ENCODE measurements at places on chromosomes 1 and 21.

- DNase-seq = no peak
Measured at GRCh38 chr1:39671793-39672550, at the start of gene NT5C1A. TSS of gene NT5C1A (minus strand) at chr1:39672107. CDS start at chr1:39672038, 69 bp downstream.

DNA sequence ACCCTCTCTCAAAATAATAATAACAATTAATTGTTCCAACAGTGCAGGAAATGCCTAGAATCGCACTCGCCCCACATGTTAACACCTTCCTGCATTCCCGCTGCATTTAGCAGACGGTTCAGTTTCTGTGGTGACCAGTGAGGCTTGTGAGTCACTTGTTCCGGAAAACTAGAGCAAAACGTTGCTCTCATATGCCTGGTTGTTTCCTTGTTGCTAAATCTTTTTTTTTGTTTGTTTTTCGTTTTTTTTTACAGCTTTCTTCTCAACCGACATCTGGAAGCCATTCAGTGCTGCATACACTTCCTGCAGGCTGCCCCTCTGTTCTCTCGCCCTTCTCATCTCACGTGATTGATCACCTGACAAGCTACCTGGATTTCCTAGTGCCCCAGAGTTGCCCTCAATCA is 56.9 kb upstream of the TMPRSS2 start:
- DNase-seq = no peak

- DNase-seq = no peak
Measured at GRCh38 chr21:45109831-45110492, 35.6 kb downstream of the ADARB1 start.

- peak; percentile 36 for DNase-seq
Measured at GRCh38 chr1:28915031-28915895, 894 bp downstream of the EPB41 start.

DNA sequence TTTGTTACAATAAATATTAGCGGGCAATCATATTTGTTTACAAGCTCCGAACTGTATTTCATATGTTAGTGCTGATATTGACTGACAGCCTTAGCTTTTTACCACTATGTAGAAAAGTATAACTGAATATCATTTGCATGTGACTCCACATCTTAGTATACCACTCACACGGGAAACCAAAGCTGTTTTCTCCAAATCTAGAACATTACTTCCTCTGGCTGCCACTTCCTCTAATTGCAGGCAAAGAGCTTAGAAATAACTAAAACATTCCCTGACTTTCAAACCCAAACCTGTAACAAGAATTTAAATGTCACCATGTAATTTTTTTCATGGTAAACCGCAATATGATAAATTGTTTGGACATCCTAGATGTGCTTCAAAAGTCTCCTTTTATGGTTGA is 174.7 kb downstream of the LBR start:
- DNase-seq = no peak

GRCh38 chr1:171248841-171249240 is 547 bp downstream of the FMO1 start:
- no peak for DNase-seq

DNA sequence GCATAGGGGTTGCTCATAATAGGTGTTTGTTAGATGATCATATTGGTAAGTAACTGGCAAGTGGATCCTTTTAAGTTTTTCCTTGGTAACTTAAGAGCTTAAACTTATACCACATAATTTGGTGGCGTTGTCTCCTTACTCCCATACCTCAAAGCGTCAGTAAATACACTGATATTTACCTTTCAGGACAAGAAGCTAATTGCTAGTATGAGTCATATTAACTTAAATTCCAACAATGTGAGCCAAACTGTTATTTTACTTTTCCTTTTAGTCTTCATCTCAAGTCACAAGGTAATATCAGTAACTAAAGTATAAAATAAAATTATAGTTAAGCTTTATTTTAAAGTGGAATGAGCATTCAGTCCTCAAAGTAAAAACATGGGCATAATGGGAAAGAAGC is 9.0 kb upstream of the SH3GLB1 start:
- DNase-seq = no peak

- no peak for DNase-seq
Measured at GRCh38 chr1:15939181-15940109, 36.5 kb downstream of the ZBTB17 start.

DNA sequence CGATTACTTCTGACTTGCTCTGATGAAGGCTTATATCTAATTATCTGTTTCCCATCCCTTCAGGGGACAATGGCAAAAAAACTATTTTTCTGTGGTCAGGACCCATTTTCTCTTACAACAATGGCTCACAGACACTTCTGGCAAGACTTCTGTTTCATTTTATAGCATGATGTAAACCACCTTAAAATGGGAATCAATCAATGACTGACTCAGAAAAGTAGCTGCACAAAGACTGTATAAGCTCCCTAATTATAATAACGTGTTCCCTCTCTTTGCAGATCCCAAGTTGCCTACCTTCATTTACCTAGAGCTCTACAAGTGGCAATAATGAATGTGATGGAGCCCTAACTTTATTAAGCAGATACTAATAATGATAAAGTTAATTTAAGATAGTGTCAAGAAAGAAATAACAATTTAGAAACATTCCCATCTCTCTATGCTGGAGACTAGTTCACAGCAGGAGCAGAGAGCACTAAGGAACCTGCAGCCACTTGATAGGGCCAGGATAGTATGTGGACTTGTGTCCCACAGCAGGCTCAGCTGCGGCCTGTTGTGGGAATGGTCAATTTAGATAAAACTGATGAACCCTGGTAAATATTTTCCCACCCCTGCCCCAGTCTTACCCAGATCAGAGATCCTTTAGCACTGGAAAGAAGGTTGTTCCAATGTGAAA is 538 bp downstream of the GBP2 start:
- DNase-seq = peak; percentile 32

GRCh38 chr1:37995751-37996345 is 6.0 kb upstream of the SF3A3 start:
- DNase-seq = peak; percentile 91

GRCh38 chr1:11967028-11967547 is 13.2 kb upstream of the MFN2 start:
- DNase-seq = peak; percentile 31

DNA sequence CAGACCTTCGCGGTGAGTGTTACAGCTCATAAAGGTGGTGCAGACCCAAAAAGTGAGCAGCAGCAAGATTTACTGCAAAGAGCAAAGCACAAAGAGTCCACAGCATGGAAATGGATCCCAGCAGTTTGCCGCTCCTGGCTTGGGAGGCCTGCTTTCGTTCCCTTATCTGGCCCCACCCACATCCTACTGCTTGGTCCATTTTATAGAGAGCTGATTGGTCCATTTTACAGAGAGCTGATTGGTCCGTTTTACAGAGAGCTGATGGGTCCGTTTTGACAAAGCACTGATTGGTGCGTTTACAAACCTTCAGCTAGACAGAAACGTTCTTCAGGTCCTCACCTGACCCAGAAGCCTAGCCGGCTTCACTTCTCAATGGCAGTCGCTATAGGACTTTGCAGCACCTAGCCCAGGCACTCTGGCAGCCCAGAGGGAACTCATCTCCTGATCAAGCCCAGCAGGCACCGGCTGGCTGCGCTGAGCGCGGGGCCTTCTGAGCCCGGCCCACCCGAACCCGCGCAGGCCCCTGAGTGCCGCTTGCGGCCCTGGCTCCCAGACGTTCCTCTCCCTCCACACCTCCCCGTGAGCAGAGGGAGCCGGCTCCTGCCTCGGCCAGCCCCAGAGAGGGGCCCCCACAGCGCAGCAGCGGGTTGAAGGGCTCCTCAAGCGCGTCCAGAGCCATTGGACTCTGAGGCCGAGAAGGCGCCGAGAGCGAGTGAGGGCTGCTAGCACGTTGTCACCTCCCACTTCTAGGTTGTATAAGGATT is 200.3 kb downstream of the LMO4 start:
- no peak for DNase-seq

- DNase-seq = no peak
Measured at GRCh38 chr1:23577056-23578004, 18.0 kb upstream of the ID3 start.

DNA sequence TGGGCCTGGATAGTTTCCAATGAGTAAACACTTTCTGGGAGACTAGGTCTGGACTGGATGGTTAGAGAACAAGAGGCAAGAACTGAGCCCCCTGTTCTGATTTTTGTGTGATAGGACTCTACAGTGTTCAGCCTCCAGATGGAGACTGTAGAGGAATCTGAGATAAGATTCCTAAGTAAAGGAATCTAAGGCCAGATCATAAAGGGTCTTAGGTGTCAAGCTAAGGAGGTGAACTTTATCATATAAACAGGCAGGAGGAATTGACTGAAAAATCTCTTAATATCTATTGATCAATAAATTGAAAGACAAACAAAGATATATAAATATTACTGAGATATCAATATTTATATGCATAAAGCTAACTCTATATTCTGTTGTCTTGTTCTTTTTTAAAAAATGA is 449.1 kb upstream of the DAB1 start:
- DNase-seq = no peak

GRCh38 chr1:65757531-65757930 is 35.2 kb upstream of the PDE4B start:
- DNase-seq = no peak

- no peak for DNase-seq
Measured at GRCh38 chr1:115239426-115239825, 98.6 kb downstream of the NGF start.

GRCh38 chr1:75630004-75630594 is 19.2 kb upstream of the SLC44A5 start:
- no peak for DNase-seq

DNA sequence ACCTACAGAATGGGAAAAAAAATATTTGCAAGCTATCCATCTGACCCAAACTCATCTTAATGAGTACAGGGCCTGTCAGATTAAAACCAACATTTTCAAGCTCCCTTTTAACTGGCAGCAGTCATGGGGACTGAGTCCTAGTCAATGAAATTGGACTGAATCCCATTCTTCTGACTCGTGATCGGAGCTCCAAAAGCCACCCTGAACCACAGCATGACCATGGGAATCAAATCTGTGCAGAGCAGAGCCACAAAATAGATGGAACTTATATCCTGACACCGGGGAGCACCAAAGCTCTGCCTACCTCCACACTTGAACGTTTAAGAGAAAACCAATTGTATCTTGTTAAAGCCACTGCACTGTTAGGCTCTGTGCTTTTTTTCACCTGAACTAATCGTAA is 5.0 kb upstream of the RWDD3 start:
- DNase-seq = no peak

GRCh38 chr1:150148837-150149270 is 862 bp upstream of the PLEKHO1 start:
- no peak for DNase-seq

DNA sequence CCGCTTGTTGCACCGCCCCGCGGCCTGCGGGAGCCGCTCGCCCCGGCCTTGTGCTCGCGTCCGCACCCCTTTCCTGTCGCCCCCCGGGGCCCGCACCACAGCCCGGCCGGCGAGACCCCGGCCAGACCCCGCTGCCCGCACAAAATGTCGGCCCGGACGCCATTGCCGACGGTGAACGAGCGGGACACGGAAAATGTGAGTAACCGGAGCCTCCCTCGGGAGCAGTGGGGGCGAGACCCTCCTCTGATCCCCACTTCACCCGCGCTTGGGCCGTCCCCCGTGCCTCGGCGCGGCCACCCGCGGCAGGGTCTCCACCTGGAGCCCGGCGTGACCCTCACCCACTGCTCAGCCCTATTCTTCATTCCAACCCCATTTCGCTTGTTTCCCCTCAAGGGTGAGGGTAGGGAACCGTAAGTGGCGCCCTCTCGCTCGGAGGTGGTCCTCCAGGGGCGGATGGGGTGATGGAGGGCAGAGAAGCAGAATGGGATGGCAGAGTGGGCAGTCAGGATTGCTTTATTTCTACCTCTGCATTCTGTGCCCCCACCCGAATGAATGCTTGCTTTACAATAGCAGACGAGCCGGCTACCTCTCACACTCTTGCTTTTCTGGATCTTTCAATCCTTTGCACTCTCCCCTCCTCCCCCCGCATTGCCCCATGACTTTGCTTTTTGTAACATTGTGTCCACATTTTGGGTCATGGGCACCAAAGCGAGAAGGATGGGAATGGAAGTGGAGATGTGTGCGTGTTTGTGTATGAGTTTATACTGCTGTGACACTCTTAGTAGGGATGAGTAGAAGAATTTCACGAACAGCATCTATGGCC is 954 bp downstream of the MARK1 start:
- no peak for DNase-seq

GRCh38 chr1:36008546-36009197 is 75.2 kb upstream of the TEKT2 start:
- no peak for DNase-seq

- DNase-seq = no peak
Measured at GRCh38 chr1:234769986-234770795, 160.2 kb upstream of the IRF2BP2 start.

GRCh38 chr1:37177230-37177864 is 143.0 kb upstream of the GRIK3 start:
- DNase-seq = no peak

DNA sequence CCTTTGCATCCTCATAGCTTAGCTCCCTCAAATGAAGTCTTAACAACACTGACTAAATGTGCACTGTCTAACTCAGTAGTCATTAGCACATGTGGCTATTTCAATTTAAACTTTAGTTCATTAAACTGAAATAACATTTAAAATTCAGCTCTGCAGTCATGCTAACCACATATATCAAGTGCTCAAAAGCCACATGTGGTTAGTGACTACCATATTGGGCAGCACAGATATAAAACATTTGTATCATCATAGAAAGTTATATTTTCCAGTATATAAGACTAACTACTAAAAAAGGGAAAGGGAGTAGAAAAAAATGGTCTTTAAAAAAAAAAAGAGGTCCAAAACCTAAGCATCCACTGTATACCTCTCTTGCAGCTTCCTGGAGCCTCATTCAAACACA is 64.1 kb downstream of the SETD4 start:
- no peak for DNase-seq

GRCh38 chr1:2645776-2646175 is 13.0 kb upstream of the MMEL1 start:
- DNase-seq = no peak
